ENCODE measurements at places on chromosomes 6 and 20.

DNA sequence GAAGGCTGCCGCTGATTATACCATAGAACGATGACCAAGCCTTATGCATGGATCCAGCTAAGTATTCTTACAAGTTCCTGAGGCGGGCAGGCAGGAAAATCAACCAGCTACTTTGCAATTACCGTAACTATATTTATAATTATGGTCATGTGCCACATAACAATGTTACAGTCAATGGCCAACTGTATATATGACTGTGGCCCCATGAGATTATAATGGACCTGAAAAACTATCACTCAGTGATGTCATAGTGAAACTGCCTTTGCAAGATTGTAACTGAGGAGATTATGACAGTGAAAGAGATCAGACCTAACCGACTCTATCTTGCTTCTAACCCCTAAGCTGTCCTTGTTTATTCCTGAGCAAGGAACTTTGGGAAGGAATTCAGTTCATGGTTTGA, 33.1 kb upstream of the FAM135A start:
- peak; percentile 26 for DNase-seq

GRCh38 chr6:44133003-44133931, 5.9 kb downstream of the TMEM63B start:
- DNase-seq = no peak

GRCh38 chr6:24960991-24961475, 25.3 kb upstream of the RIPOR2 start:
- DNase-seq = no peak

DNA sequence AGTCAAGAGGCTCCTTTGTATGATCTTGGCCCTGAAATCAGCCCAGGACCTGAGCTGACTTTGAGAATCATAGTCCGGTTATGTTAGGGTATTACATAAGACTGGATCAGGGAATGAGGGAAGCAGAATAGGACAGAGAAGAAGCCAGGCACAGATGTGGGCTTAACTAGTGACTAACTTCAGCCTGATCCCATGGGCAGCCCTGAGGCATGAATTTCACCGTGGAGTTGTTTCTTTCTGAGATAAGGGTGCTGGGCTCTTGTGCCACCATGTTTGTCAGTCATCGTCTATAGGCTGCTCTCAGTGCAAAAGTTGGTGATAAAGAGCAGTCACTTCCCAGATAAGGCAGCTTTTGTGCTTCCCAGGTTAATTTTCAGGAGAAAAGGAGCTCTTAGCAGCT, 544.7 kb upstream of the SPTLC3 start:
- no peak for DNase-seq

DNA sequence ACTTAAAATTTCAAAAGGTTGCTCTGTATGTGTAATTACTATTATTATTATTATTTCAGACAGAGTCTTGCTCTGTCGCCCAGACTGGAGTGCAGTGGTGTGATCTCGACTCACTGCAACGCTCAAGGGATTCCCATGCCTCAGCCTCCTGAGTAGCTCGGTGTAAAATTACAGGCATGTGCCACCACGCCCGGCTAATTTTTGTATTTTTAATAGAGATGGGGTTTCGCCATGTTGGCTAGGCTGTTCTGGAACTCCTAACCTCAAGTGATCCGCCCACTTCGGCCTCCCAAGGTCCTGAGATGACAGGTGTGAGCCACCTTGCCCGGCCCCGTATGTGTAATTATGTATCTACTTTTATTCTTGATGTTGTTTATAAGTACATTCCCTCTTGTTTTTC, 65.3 kb upstream of the ZNF217 start:
- DNase-seq = no peak

DNA sequence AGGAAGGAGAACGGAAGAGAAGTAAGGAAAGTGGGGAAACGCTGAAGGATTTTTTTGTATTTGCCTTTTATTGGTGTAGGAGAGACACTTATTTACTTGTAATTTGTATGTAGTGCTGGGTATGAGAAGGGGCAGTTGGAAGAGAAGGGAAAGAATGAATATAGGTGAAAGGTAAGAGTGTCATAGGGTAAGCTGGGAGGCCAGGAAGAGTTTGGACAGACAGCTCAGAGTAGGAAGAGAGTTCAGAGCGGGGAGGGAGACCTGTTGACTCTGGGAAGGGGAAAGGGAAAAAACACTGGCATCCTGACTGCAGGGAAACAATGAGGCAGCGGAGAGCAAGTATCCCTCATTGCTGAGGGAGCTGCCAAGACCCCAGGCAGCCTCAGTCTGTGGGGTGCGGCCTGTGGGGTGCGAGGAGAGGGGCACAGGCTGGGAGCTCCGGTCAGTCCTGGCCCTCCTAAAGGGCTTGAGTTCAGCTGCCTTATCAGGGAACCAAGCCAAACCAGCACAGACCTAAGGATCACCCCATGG, 3.1 kb downstream of the TRAF3IP2 start:
- DNase-seq = no peak

- no peak for DNase-seq
These were observed 78.7 kb upstream of the IFNGR1 start for GRCh38 chr6:137297887-137298286.

DNA sequence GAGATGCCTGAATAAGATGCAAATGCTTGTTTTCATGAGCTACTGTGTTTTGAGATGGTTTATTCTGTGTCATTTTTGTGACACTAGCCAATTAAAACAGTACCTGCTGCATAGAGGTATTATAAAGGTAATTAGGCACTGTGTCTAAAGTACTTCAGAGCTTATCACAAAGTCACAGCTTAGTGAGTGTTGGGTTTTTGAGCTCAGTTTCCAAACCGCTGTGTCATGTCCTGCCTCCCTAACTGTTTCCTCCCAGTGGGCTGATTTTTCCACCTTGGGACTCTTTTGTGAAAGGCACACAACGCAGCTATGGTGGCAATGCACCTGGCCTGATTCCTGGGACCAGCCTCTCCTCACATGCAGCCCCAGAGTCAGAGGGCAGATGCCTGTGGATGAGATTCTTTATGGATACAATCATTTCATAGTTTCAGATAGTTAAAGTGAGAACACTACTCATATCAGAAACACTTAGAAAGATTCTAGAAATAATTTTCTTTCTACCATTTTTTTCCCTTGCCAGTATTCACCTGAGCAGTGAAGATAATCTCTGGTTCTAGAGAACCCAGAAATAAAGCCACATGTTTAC, 41.3 kb upstream of the TAGAP start:
- DNase-seq = no peak

DNA sequence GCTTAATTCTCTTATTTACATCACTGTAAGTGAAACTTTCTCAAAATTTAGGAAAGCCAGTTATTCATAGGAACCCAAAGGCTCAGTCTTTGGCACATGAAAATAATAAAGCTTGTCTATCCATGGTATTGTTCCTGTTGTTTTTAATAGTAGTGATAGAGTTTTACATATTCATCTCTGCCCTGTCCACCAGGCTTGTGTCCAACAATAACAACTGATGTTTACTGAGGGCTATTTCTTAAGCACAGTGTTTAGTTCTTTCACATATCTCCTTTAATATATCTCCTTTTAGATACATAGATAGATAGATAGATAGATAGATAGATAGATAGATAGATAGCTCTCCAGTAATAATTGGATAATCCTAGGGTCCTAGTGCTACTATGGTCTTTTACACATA, 34.2 kb downstream of the FOXQ1 start:
- DNase-seq = no peak

DNA sequence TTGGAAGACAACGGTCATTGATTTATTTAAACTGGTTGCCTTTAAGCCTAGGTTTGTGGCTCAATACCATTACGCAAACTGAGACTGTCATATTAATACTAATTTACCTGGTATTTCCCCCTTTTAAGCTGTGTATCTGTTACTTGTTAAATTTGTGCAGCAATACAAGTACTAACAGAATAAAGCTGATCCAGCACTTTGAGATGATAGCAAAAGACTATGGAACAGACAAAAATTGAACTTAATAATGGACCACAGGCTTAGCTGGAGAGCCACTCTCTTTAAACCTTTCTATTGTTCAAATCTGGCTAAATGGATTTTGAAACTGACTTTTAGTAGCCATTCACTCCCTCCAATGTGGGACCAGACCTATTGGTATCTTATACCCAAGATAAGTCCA, 6.2 kb upstream of the CENPW start:
- no peak for DNase-seq

DNA sequence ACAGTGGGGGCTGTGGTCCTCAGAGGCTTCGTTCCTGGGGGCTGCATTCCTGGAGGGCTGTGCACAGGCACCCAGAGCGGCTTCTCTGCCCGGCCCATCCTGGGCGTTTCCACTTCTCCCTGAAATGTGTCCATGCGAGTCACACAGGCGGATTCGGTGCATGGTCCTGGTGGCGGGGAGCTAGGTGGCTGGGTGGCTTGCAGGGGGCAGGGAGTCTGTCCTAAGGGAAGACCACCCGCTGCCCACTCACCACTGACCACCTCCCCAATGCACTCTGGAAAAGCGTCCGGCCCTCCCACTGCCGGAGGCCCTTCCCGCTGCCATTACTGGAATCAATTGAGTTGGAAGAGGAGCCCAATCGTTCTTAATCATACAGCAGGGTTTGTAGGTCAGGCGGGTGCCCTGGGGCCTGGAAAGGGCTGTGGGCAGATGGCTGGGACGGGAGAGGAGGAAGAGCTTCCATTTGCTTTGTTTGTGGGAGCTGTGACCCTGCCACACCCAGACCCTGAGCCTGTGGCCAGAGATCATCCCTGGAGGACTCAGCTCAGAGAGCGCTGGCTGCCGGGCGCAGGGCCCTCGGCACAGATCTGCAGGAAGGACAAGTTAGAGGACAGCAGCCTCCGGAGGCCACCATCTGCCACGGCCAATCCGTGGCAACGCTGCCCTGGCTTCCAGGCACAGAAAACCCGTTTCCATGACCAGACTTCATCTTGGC, 6.4 kb downstream of the CHRNA4 start:
- no peak for DNase-seq

GRCh38 chr6:98037571-98037970, 754.6 kb upstream of the MMS22L start:
- no peak for DNase-seq

- DNase-seq = no peak
These were observed 6.0 kb upstream of the CABLES2 start for GRCh38 chr20:62413025-62413570.

GRCh38 chr6:52610011-52610410, 33.2 kb upstream of the TRAM2 start:
- DNase-seq = no peak

GRCh38 chr20:32796383-32796948, 23.3 kb upstream of the MAPRE1 start:
- DNase-seq = no peak

DNA sequence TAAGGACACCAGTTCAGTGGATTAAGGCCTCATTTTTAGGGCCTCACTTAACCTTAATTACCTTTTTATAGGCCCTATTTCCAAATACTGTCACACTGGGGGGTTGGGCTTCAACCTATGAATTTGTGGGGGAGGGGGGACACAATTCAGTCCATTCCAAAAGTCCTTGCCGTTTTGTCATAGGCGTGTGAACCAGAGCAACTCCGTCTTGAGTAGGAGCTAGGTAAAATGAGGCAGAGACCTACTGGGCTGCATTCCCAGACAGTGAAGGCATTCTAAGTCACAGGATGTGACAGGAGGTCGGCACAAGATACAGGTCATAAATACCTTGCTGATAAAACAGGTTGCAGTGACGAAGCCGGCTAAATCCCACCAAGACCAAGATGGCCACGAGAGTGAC, 113.5 kb upstream of the SNX9 start:
- no peak for DNase-seq

DNA sequence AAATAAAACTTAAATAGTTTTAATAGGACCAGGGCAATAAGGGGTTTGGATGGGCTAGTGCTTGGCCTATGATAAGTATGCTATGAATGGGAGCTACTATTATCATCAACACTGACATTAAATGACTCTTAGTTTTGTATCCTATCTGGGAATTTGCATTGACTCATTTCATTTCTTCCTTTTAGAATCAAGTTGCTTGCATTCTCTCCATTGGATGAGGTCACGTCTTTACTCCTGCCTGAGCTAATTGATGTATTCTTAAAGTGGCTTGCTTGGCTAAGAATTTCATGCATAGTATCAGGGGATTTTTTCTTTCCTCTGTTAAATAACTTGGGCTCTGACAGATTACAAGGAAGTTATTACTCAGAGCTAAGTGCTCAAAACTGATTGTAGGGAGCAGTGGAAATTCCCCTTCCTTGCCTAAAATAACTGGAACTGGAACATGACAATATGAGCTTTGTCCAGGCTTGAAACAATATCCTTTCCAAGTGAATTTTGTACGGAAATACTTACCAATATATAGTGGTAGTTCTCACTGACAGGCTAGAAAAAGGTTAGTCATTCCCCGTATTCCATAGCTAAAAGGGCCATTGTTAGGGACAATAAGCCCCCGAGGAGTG, 169.9 kb downstream of the BCAS1 start:
- DNase-seq = peak; percentile 55

- no peak for DNase-seq
These were observed 93.8 kb downstream of the MLIP start for GRCh38 chr6:54204921-54205591.

- no peak for DNase-seq
These were observed 16.6 kb downstream of the CHMP4B start for GRCh38 chr20:33827634-33828325.

DNA sequence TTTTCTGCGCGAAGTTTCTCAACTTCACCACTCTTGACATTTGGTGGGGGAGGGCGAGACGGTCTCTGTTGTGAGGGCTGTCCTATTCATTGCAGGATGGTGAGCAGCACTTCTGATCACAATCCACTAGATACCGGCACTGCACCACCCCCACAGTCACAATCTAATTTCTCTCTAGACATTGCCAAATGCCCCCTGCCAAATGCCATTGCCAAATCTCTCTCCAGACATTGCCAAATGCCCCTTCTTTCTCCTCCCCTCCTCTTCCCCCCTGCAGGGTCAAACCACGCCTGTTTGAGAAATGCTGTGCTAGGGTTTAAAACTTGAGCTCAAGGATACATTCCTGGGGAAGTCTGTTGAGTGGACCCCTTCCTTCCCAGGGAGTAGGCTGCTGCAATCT, 603.5 kb upstream of the CDH4 start:
- DNase-seq = no peak

DNA sequence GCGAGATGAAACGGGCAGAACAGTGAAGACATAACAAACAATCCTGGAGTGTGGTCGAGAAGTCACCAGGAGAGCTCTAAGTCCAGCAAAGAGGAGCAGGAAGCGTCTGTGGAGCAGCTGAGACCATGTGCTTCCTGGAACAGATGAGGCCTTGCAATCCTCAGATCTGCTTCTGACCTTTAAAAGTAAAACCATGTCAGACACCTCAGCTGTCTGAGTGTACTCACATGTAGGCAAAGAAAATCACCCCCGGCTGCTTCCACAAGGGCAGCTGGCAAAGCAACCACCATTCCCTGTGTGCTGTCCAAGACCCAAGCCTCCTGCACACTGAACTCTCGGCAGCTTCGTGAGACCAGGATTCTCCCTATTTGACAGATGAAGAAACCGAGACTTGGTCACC, 76.6 kb downstream of the EDN3 start:
- no peak for DNase-seq

- DNase-seq = peak; percentile 62
These were observed 44.7 kb downstream of the NFATC2 start for GRCh38 chr20:51497542-51498467.

DNA sequence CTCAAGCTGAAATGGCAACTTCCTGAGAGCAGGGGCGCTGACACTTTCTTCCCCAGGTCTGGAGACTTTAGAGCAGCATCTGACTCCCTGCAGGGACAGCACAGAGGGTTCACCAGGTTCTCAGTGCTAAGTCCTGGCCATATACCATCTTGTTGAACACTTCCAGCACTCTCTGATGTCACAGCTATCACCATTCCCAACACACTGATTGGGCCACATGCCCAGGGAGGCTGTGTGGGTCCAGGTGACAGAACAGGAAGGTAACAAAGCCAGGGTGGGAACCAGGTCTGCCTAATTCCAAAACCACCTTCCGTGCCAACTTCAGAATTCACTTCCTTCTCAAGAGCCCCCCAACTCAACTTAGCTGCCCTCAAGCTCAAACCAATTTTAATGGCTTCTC, 4.3 kb downstream of the APCDD1L start:
- no peak for DNase-seq
